ENCODE measurements at places on chromosomes 11 and 22.
A peak's percentile ranks its signal among the peaks of the same experiment; 100 is the strongest.

- no peak for DNase-seq
These were observed 12.7 kb downstream of the EHF start for GRCh38 chr11:34633640-34633989.

GRCh38 chr22:46122511-46122971 lies 27.8 kb upstream of the PPARA start:
- peak; percentile 88 for DNase-seq

DNA sequence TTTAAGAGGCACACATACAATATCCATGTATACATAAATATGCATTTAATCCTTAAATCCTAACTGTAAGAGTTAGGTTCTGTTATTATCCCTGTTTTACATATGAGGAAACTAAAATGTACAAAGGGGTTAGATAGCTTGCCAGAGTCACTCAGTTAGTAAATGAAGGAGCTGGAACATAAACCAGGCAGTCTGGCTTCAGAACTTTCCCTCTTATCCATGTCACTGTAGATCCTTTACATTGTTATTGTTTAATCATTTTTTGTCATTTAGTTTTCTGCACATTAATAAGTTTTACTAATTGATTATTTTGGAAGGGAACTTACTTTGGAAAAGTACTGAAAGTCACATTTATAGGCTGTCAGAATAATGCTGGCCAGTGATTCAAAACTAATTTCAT lies 282.4 kb downstream of the TMEM135 start:
- DNase-seq = no peak

DNA sequence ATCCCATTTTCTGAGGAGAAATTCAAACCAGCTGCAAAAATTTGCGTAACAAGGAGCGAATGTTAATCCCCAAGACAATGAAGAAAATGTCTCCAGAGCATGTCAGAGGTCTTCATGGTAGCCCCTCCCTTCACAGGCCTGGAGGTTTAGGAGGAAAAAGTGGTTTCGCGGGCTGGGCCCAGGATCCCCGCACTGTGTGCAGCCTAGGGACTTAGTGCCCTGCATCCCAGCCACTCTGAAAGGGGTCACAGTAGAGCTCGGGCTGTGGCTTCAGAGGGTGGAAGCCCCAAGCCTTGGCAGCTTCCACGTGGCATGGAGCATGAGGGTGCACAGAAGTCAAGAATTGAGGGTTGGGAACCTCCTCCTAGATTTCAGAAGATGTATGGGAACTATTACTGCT lies 87.4 kb downstream of the BRD1 start:
- DNase-seq = no peak

GRCh38 chr11:27722953-27723344 lies 22.7 kb upstream of the BDNF start:
- no peak for DNase-seq

- no peak for DNase-seq
These were observed 64.3 kb upstream of the CHRM4 start for GRCh38 chr11:46455834-46456233.

DNA sequence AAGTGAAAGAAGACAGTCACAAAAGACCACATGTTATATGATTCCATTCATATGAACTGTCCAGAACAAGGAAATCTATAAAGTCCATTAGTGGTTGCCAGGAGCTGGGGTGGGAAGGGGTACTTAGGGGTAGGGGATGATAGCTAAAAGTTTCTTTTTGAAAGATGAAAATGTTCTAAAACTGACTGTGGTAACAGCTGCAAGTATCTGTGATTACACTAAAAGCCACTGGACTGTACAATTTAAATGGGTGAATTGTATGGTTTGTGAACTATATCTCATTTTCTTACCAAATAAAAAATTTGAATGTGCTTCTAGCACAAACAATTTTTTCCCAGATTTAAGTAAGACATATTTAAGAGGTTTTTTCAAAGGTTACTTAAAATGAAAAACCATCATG lies 22.1 kb downstream of the CHKA start:
- DNase-seq = no peak

DNA sequence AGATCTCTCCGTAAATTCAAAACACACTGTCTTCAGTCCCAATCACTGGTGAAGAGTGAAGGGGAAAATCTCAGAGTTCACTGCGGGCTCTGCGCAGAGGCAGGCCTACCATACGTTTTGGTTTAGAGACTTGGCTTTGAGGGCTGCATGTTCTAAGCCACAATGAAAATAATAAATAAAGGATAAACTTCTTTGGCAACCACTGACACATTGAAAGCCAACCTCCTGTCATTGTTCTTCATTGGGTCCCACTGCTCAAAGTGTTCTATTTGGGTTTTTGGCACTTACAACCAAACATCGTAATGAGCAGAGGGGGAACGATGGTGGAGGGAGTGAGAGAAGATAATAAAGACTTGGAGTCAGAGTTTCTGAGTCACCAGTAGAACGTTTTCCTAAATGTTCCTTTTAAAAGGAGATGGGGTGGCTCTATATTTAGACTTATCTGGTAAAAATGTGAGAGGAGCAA lies 472.9 kb downstream of the SOX6 start:
- no peak for DNase-seq

- DNase-seq = peak; percentile 73
These were observed 109.9 kb downstream of the CSNK2A3 start for GRCh38 chr11:11243209-11243589.

DNA sequence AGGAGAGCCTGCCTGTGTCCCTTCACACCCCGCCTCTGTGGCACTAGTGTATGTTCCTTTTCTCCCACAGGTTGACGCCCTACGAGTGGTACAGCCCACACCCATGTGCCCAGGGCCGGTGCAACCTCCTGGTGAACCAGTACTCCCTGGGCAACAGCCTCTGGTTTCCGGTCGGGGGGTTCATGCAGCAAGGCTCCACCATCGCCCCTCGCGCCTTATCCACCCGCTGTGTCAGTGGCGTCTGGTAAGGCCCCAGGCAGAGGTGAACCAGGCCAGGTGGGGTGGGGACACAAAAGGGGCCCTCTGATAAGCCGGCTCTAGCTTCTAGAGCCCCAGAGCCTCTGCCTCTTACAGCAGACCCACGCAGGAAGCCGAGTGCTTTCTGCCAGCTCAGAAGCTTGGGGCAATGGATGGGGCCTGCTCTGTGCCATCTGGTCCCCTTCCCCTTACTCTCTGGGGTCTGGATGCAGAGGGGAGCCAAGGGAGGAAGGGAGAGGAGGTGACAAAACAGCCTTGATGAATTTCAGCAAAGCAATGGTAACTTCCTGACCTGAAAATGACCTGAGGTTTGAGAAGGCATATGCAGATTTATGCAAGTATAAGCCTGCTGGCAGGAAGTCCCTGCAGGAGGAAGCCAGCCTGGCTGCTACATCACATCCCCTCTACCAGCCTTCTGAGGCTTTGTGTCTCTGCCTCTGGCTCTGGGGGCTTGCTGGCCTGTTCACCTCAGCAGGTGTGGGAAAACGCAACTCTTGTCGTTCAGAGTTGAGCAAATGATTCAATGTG lies 67.0 kb upstream of the TBCEL start:
- no peak for DNase-seq

DNA sequence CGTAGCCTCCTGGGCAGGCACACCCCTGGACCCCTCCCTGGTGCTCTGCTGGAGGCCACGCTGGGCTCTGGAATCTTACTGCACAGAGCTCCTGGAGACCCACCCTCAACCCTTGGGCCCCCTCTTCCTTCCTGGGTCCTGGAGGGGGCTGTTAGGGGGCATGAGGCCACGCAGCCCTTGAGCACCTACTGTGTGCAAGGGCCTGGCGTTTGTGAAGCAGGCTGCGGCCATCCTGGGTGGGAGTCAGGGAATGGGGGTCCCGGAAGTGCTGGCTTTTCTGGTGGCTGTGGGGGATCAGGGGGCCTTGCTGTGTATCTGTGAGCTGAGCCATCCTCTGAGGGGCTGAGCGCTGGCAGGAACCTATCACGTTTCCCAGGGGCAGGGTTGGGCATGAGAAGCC lies 40.9 kb upstream of the CCDC188 start:
- no peak for DNase-seq

DNA sequence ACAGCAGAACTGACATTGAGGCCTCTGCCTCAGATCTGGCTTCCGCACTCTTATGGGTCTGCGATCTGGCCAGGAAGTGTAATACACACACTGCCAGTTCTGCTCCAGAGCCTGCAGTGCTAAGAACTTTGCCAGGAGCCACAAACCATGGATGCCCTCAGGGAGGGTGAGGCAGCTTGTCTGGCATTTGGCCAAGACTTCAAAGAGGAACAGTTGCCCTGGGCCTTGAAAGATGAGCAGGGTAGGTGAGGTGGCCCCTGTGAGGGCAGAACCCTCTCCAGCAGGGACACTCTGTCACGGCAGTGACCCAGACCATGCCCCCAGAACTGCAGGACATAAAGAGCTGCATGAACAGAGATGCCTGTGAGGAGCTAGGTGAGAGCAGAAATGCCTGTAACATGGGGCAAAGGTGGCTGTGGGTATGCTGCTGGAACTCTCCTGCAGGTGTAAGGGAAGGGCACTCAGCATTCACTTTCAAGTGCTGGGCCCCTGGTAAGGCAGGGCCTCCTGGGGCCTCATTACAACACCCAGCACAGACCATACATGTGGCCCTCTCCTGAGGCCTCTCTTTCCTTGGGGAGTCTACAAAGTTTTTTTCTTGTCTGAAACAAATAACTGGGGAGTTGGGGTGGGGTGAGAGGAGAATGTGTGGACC lies 47.3 kb downstream of the NEU3 start:
- no peak for DNase-seq

DNA sequence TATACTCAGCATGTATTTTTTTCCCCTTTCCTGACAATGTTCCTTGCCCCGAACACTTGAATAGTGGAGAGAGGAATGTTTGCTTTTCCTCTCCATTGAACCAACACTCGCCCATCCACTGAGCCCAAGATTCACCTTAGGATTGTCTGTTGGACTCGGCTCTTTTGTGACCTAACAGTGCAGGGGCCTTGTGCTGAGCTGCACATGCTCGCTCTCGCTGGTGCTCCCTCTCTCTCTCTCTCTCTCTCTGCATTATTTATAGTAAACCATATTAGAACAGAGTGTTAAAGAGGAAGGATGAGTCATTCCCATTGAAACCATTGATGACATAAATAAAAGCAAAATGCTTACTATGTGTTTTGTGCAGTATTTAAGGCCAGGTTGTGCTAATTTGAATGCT lies 20.7 kb downstream of the ZBTB16 start:
- DNase-seq = peak; percentile 56

GRCh38 chr22:21865041-21865440 lies 2.4 kb downstream of the MAPK1 start:
- no peak for DNase-seq

DNA sequence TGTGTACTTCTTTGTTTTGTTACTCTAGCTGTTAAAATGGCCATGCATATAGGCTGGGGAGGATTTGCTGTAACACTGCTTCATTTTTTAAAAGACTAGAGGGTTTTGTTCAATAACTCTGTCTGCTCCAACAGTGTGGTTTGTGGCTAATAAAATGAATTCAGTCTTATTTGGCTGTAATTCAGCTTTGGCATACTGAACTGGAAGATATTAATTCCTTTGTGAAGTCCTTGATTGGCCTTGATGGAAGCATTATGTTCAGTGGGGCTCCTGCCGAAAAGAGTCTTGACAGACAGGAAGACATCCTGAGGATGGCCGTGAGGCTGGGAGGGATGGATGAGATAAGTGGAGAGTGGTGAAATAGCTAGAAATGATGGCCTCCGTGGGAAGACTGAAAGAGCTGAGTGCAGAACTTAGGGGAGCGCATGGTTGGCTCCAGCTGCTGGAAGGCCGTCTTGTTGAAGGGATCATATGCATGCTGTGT lies 44.8 kb upstream of the MYO18B start:
- DNase-seq = no peak

DNA sequence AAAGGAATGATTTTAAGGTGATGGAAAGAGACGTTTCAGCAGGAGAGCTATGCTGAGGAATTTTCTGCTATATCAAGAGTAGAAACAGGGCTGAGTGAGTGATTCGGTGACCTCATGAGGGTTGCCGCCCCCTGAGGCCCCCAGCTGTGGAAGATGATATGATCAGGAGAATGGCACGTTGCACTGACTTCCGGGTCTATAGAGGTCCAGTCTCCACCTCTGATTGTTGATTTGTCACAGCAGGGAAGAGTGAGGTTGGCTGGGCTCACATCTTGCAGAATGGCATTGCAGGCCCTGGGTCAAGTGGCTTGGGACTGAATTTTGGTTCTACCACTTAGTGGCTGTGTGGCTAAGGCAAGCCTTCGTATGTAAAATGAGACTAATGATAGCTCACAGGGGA lies 205.1 kb downstream of the SNX19 start:
- DNase-seq = no peak

GRCh38 chr11:69253028-69253427 lies 40.9 kb upstream of the MYEOV start:
- DNase-seq = no peak

DNA sequence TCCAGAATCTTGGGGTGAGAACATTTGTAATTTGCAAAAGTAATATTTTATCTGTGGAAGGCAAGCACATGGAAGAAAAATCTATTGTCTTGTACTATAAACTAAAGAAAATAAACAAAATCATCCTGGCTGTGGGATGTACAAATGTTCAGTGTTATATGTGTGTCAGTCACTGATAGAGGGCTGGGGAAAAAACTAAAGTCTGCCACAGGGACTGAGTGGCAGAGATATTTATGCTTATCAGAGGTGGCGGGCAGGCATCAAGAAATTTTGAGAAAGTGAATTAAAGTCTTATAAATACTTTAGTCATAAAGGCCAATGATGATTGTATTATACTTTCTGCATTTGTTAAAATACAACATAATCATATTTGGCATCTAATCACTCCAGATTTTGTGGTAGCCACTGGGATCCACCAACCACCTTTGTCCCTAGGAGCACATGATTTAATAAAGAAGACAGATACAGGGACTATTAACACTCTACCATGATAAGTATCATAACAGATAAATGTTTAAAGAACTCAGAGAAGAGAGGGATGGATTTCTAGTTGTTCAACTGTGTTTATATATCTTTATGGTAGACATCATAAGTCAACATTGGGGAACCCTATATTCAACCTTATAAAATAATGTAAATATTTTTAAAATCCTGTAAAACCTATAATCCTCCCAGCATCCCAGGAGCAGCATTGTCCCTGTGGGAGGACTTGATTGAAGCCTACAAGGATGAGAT lies 2.6 kb upstream of the ENDOD1 start:
- DNase-seq = no peak

DNA sequence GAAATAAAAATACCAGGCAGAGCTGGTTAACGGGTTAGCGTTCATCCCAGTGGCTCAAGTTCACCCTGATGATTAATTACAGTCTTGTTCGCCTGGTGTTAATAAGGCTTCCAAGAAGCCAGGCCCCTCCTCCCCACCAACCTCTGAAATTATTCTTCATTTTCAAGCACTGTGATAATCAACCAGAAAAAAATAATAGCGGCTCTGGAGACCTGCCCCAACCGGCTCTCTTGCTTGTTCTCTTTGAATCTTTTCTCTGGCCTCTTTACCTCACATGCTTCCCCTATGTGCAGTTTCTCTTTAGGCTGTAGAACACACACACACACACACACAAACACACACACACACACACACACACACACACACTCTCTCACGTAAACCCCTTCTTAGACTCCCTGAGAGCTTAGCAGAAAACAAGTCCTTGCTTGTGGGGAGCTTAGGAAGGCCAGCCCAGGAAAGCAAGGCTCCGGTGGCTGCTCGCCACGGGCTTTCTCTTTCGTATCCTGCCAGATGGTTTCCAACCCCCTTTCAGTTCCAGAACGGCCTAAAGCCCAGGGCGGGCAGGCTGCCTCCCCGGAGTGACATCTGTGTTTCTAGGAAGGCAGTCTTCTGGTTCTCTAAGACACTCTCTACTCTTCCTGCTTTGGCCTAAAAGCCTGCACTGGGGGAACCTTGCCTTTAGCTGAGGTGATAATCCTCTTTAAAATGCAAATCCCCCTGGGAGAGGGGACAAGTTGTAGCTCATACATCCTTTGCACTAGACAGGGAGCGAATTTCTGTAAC lies 106.4 kb upstream of the SESN3 start:
- DNase-seq = peak; percentile 86

Data from Right ventricle myocardium superior (tissue), 1 donor.